ENCODE measurements at places on chromosomes 5 and 9.
A peak's percentile ranks its signal among the peaks of the same experiment; 100 is the strongest.

GRCh38 chr9:126317513-126317912 is 9.1 kb upstream of the MVB12B start:
- peaks cover 2% of the 10 kb centered on the region for H3K36me3 ChIP-seq
- H3K4me1 ChIP-seq = peaks cover 10% of the 10 kb centered on the region
- no peak overlapping the region for H3K4me3 ChIP-seq
- peak; percentile 42 for DNase-seq

DNA sequence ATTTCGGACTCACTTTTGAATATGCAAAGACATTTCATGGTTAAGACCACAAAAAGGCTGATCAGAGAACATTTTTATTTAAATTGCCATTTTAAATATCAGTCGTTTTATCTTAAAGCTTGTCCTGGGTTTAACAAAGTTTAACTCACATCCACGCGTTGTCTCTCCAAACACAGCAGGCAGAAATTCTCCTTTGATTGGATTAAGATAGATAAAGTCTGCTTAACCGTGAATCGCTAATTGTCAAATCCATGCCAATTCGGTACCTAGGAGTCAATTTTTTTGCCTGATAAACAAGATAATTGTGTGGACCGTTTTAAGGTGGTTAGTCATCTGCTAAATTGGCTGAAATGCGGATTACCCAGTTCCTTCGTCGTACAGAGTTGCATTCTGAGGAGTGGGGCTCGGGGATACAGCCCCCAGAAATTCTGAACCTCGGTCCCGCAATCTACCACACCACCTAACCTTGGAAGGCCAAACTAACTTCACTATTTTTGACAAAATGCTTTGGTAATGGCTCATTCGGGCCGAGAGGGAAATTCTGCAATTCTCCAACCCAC is 665 bp upstream of the BTF3 start:
- peaks cover 29% of the 10 kb centered on the region for H3K36me3 ChIP-seq
- peak overlapping the region; percentile 100 for H3K27ac ChIP-seq
- H3K27me3 ChIP-seq = peaks cover 15% of the 10 kb centered on the region
- peak overlapping the region; percentile 97 for H3K4me3 ChIP-seq
- no peak for DNase-seq
- peaks cover 26% of the 10 kb centered on the region for H3K4me1 ChIP-seq

GRCh38 chr5:60230456-60230855 is 336.9 kb upstream of the PDE4D start:
- H3K36me3 ChIP-seq = no peaks in the 10 kb centered on the region
- DNase-seq = no peak
- no peaks in the 10 kb centered on the region for H3K4me1 ChIP-seq

- H3K27ac ChIP-seq = peak overlapping the region; percentile 83
- no peaks in the 10 kb centered on the region for H3K27me3 ChIP-seq
- peaks cover 12% of the 10 kb centered on the region for H3K4me1 ChIP-seq
- peaks cover 14% of the 10 kb centered on the region for H3K36me3 ChIP-seq
- no peak for DNase-seq
- H3K4me3 ChIP-seq = peak overlapping the region; percentile 25
Observed at GRCh38 chr5:5480481-5481111, 58.1 kb downstream of the ICE1 start.

DNA sequence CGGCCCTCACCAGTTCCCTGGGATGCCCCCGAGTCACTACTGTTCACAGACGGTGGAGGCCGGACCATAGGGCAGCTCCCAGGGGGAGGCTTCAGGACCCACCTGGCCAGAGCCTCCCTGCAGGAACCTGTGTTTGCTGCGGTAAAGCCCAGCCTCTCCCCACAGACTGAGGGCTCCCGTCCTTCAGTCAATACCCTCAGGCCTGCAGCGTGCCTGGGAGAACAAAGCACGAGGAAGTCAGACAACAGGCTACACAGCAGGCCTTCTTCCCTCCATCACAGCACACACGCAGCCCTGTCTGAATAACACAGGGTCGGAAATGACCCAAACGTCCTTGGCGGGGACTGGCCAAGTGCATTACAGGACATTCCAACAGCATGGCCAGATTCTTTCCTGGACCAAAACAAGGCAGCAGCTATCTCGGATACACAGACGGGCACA is 34.4 kb downstream of the COL23A1 start:
- DNase-seq = no peak
- H3K27me3 ChIP-seq = peaks cover 83% of the 10 kb centered on the region
- peaks cover 3% of the 10 kb centered on the region for H3K36me3 ChIP-seq
- H3K4me3 ChIP-seq = no peak overlapping the region
- no peaks in the 10 kb centered on the region for H3K4me1 ChIP-seq
- no peak overlapping the region for H3K27ac ChIP-seq

- H3K4me1 ChIP-seq = no peaks in the 10 kb centered on the region
- H3K36me3 ChIP-seq = no peaks in the 10 kb centered on the region
- DNase-seq = no peak
Observed at GRCh38 chr5:106397700-106398099, 1273.0 kb downstream of the EFNA5 start.

DNA sequence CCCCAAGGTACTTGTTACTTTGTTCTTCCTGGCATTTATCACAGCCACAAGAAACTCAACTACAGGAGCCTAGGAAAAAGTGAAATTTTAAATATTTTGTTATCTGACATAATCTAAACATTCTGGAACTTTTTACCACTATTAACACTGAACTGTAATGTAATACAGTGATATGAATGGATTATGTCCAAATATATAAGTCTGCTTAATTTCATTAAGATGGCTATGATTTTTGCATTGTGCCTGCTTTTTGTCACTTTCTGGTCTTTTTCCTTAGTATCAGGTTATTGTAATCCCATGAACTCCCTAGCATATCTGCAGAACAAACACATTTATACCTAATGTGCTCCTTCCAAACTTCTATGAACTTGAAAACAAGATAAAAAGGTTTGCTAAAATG is 35.8 kb downstream of the PJA2 start:
- DNase-seq = no peak
- no peak overlapping the region for H3K27ac ChIP-seq
- H3K36me3 ChIP-seq = peaks cover 39% of the 10 kb centered on the region
- peaks cover 24% of the 10 kb centered on the region for H3K4me1 ChIP-seq
- H3K4me3 ChIP-seq = no peak overlapping the region
- H3K27me3 ChIP-seq = no peaks in the 10 kb centered on the region

DNA sequence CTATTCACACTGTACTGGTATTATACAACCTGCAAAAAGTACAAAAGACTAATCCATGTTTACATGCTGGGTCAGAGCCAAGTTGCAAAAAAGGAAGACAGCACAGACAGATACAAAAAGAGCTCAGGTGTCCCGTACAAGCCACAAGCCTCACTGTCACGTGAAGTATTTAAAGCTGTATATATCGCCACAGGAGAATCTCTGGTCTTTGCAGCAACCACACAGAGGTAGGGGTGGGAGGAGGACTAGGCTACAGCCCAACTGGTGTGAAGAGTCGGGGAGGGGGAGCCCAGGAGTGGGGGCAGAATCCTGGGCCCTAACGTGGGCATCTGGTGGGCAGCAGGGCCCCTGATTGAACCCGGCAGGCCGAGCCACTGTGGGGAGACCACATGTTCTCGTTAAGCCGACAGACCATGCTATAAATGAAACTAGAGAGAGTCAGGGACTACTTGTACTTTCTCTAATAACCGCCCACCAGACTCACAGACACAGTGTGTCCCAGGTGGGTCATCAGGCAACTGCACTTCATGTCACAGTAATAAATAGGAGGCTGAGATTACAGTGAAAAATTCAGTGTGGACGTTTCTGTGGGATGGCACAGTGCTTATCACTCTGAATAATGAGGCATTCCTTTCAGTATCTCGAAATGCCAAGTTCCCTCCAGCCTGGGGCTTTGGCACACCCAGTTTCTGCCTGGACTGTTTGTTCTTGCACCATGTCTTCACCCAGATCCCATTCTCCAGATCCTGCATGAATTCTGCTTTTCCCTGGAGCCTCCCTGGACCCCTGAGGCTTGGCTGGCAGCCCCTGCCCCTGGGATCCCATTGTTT is 79.3 kb upstream of the SH3PXD2B start:
- no peak for DNase-seq
- H3K27me3 ChIP-seq = peaks cover 17% of the 10 kb centered on the region
- peaks cover 5% of the 10 kb centered on the region for H3K4me1 ChIP-seq
- H3K4me3 ChIP-seq = no peak overlapping the region

GRCh38 chr5:71475788-71476384 is 20.4 kb downstream of the BDP1 start:
- H3K27ac ChIP-seq = no peak overlapping the region
- H3K4me3 ChIP-seq = no peak overlapping the region
- H3K36me3 ChIP-seq = peaks cover 78% of the 10 kb centered on the region

- H3K4me1 ChIP-seq = no peaks in the 10 kb centered on the region
- H3K27me3 ChIP-seq = peaks cover 46% of the 10 kb centered on the region
- H3K36me3 ChIP-seq = no peaks in the 10 kb centered on the region
- DNase-seq = no peak
Observed at GRCh38 chr5:170697031-170697430, 86.5 kb upstream of the GABRP start.

DNA sequence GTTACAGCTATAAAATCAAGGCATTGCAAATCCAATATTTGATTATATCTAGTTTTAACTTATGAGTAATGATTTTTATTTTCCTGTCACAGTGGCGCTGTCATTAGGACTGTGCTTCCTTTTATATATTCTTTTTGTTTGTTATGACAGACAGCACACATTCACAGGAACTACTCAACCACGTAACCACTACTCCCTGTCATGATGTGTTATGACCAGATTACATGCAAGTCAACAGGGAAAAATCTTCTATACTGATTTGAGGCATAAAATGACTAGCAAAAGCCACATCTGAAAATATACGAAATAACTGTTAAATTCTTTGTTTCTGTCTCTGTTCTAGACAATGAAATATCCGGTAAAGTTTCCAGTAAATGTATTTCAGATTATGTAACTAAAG is 25.4 kb downstream of the SREK1 start:
- no peak for DNase-seq
- H3K4me3 ChIP-seq = no peak overlapping the region
- H3K36me3 ChIP-seq = peaks cover 52% of the 10 kb centered on the region
- peak overlapping the region; percentile 88 for H3K27ac ChIP-seq
- peaks cover 18% of the 10 kb centered on the region for H3K4me1 ChIP-seq

GRCh38 chr5:176948458-176948857 is 49.3 kb upstream of the HK3 start:
- no peak for DNase-seq
- peaks cover 46% of the 10 kb centered on the region for H3K36me3 ChIP-seq
- H3K4me3 ChIP-seq = no peak overlapping the region
- no peaks in the 10 kb centered on the region for H3K27me3 ChIP-seq
- peaks cover 2% of the 10 kb centered on the region for H3K4me1 ChIP-seq

DNA sequence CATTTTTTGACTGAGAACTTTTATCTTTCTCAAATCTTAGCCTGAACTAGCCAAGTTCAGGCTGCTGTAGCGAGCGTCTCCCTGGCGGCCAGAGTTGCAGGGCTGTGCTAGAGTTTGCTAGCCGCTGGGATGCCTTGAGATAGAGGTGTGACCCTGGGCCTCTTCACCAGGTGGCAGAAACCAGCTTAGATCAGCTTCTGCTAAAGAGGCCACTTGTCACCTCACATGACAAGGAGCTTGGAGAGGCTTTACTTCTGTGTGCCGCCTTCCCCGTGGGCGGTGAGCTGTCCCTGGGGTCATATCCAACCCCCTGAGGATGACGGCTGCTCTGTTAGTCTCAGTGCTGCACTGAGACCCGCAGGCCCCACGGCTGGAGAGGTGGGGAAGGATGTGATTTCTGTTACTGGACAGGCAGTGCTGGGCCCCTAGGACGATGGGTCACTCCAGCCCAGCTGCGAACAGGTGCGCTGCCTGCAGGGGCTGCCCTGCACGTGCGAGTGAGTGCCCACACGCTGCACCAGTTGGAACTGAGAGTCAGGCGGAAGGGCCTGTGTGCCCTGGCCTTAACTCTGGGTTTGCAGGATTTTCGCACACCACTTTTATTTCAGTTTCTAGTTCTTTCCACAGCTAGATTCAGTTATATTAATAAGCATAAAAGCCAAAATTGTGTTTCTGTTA is 63.8 kb downstream of the EHMT1 start:
- H3K27ac ChIP-seq = peak overlapping the region; percentile 10
- H3K27me3 ChIP-seq = no peaks in the 10 kb centered on the region
- H3K36me3 ChIP-seq = peaks cover 9% of the 10 kb centered on the region
- H3K4me3 ChIP-seq = no peak overlapping the region
- peaks cover 39% of the 10 kb centered on the region for H3K4me1 ChIP-seq

DNA sequence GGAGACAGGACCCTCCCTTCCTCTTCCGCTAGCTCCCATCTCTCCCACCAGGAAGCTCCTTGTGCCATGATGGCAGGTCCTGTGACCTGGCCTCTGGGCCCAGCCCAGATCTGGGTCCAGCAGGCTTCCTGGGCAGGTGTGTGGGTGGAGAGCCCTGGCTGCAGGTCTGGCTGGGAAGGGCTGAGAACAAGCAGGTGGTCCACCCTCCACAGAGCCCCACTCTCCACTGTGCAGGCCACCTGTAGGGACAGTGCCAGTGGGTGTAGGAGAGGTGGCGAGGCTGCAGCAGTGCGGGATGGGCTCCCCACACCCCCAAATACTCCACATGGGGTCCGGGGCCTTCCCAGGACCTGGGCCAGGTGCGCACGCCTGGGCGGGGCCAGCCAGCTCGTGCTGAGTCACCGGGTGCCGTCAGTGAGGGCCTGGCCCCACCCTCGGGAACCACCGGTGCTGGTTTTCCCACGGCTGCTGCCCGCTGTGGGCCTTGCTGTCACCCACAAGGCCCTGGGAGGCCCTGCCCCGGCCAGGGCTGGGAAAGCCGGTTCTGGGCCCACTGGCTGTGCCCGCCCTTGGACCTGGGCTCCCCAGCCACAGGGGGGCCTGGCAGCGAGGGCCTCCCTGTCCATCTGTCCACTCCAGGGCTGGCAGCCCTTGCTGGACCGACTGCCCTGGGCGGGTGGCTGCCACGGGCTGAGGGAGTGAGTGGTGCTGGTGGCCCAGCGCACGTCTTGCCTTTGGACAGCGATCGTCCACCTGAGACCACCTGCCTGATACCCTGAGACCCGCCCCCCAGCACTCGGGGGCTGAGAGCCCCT is 9.3 kb upstream of the NRARP start:
- no peak overlapping the region for H3K4me3 ChIP-seq
- no peaks in the 10 kb centered on the region for H3K36me3 ChIP-seq
- peaks cover 2% of the 10 kb centered on the region for H3K4me1 ChIP-seq
- no peaks in the 10 kb centered on the region for H3K27me3 ChIP-seq
- no peak for DNase-seq

DNA sequence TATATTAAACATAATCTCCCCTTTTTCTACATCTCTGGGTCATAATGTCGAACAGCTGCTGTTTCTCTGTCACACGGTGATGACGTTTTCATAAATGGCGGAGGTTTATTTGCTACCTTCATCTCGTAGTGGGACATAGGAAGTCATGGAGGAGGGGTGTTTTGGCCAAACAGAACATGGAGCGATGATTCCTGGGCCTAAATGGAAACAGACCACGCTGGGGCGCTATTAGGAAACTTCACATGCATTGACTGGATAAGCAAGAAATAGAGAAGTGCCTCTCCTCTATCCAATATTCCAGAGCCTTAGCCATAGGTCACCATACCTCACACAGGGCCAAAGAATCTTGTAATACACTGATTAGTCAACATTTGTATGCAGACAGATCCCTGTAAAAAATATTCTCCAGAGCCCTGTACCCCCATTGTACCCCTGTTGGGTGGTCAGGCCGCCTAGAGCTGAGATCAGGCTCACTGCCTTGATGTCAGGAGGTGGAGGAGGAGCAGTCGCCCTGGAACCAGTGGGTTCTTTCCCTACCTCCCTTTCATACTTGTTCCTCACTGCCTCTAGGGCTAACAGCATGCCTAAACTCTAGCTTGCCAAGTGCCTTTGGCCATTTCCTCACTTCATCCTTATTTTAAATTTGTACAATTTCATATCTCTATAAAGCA is 77.8 kb upstream of the SPIN1 start:
- no peak overlapping the region for H3K27ac ChIP-seq
- no peaks in the 10 kb centered on the region for H3K36me3 ChIP-seq
- H3K4me3 ChIP-seq = no peak overlapping the region
- no peak for DNase-seq
- peaks cover 13% of the 10 kb centered on the region for H3K27me3 ChIP-seq
